ENCODE measurements at places on chromosomes 7 and 10.

DNA sequence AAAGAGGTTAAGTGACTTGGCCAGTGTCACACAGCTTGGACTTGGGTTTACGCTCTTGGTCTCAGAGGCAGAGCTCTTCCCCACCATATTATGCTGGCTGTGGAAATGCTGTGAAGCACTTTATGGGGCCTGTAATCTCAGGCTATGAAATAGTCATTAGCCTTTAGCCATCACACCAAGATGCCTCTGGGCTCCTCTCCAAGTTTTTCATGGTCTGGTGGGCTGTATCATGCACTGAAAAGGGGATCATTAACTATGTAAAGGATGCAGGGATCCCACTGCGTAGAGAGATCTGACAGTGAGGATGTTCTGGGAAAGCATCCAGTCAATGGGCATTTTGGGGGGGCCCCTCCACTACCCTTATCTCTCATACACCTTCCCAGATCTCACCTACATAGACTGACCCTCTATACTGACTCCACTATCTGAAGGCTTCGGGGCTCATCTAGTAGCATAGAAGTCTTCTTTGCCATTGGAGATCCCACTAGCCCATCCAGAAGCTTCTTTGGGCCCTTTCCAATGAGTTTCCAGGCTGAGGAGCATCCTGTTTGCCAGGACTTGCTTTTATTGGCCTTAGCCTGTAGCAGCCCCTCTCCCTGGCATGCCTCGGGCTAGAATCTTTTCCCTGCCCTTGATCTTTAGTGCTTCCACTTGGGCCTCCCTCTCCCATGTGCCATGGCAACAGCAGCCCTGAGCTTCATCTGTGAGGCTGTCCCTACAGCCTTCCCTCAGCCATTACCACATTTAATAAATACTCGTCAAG lies 19.6 kb downstream of the FRMPD2 start:
- no peak for DNase-seq

GRCh38 chr7:94710256-94710655 lies 54.3 kb upstream of the SGCE start:
- DNase-seq = peak; percentile 7

- DNase-seq = no peak
Observed at GRCh38 chr7:35701287-35701900, 6.5 kb upstream of the HERPUD2 start.

DNA sequence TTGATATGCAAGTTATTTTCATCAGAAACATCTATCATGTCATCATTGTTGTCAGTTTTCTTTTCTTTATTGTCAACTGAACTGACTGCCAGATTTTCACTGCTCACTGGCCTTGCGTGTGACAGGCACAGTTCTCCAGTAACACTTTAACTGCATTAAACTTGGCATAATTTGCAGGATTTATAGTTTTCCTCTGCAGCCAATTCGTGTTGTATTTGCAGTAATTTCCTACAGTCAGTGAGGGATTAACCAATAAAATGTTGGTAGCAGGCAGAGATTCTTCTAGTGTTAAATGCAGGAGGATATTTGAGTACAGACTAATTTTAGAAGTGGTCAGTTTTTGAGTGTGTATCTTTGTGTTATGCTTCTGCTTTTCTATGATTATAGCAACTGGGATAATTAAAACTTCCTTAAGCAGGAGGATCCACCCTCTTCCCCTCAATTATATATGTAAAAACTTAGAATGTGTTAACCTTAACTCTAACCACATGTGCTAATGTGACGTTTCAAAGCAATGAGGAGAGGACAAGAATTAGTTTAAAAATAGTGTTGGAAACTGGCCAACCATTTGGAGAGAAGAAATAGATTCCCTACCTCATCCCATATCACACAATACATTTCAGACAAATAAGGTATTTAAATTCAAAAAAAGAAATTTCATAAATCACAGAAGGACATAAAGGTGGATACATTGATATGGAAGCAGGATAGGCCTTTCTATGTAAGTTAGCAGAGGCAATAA lies 365.5 kb upstream of the BMPER start:
- no peak for DNase-seq

- DNase-seq = no peak
Observed at GRCh38 chr10:23742368-23742767, 303.5 kb downstream of the OTUD1 start.

DNA sequence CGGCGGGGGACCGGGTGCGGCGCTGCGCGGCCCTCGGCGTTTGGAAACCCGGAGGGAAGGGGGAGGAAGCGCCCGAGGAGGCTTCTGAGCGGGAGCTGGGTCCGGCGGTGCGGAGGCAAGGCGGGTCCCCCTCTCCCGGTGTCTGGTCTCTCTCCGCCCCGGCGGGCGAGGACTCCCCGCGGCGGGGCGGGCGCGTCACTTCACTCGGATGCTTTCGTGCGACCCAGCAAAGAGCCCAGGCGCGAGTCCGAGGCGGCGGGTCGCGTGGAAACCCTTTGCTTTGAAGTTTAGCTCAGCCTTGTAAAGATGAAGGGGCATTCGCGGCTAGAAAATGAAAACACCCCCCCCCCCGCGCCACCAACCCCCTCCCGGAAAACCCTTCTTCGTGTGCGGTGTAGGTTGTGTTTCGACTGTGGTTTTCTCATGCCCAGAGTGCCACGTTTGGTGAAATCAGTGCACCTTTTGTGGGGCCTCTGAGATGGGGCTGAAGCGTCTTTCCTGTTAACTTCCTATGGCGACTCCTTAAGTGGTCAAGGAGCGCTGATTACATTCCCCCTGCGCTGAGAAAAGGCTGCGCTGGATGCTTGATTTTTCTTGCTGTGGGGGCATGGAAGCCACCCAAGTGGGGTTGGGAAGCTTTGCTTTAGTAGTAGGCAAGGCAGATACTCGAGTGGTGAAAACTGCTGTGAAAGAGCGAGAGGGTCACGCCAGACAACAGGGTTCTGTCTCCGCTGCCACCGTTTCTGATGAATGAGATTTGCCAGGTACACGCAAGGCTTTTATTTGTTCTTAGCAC lies 876 bp downstream of the GNAI1 start:
- peak; percentile 69 for DNase-seq

DNA sequence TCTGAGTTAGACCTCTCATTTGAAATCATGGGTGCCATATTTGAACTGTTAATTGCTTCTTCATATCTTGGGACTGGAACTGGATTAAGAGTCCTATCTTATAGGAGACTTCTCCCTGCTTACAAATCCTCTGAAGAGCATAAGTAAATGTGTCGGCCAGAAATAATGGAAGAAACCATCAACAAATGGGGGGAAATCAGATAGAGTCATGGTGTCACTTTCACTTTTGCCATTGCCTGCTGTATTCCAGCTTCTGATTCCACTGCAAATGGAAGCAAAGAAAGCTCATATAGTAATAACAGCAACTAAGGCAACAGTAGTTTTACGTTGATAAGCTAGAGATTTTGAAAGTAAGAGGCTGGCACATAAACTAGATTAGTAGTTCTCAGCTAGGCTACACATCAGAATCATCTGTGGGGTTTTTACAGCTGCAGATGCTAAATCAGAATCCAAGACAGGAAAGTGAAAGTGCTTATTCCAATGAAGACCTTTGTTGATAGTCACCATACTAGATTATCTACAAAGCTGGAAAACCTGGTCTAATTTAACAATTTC lies 12.3 kb upstream of the CRPPA start:
- DNase-seq = no peak

DNA sequence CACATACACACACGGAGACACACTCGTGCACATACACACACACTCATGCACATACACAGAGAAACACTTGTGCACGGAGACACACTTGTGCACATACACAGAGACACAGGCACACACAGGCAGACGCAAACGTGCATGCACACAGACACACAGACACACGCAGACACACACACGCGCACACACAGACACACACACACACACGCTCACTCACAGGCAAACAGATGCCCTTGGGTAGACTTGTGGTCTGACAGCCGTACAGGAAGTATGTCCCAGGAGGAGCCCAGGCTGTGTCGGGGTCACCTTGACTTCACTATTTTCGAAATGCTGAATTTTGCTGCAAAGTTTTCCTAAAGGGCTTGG lies 538.0 kb downstream of the DNAJB6 start:
- no peak for DNase-seq

- peak; percentile 80 for DNase-seq
Observed at GRCh38 chr10:59872892-59873463, 33.4 kb downstream of the CCDC6 start.

GRCh38 chr7:28626624-28627262 lies 214.4 kb downstream of the CREB5 start:
- peak; percentile 71 for DNase-seq

DNA sequence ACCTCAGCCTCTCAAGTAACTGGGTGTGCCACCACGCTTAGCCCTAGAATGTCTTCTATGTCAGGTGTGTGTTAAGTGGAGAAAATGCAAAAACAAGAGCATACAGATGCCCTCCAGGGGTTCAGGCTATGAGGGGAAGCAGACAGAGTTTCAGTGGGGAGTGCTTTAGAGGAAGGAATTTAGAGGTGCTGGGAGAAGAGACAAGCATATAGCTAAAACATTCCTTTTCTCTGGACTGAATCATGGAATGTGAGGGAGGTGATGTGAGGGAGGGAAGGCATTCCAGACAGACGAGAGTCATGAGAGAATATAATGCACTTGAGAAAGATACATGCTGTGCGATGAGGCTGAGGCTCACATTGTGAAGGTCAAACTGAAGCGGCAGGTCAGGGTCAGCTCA lies 6.6 kb upstream of the ZNF786 start:
- peak; percentile 15 for DNase-seq

GRCh38 chr10:93917064-93917391 lies 23.2 kb downstream of the SLC35G1 start:
- DNase-seq = no peak

DNA sequence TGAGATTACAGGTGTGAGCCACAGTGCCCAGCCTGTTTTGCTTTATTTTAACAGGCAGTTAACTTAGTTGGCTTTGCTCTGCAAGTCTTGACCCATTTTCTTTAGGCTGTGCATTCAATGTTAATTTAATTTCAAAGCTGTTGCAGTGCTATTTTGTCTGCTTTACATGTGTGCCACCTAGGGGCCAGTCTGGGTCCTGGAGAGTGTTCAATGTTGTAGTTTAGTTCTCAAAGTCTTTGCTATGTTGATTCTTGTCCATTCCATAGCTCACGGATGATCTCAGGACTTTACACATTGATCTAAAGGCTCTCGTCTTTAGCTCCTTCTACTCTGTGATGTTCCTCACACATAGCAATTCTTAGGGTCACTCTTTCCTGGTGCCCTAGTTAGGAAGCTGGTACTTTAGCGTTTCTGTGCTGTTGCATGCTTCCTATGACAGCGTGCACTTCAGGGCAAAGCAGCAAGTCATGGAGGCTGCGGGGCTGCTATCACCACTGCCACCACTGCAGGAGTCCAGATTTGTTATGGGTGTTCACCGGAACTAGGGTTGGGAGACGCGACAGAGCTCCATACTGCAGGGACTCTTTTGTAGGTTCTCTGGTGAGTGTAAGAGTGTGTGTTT lies 16.4 kb upstream of the ABCA13 start:
- peak; percentile 70 for DNase-seq

- no peak for DNase-seq
Observed at GRCh38 chr10:124066781-124067714, 26.4 kb downstream of the CHST15 start.

- no peak for DNase-seq
Observed at GRCh38 chr10:27759483-27760272, 14.1 kb upstream of the MKX start.

GRCh38 chr10:127012769-127013152 lies 107.5 kb downstream of the DOCK1 start:
- peak; percentile 21 for DNase-seq

GRCh38 chr10:97611473-97611872 lies 21.8 kb downstream of the MORN4 start:
- DNase-seq = no peak

GRCh38 chr7:27883696-27884095 lies 143.7 kb downstream of the TAX1BP1 start:
- DNase-seq = no peak

GRCh38 chr7:139127648-139128047 lies 18.1 kb upstream of the ZC3HAV1 start:
- no peak for DNase-seq

- DNase-seq = no peak
Observed at GRCh38 chr7:20111821-20112542, 105.2 kb downstream of the MACC1 start.

- no peak for DNase-seq
Observed at GRCh38 chr10:3051692-3052091, 15.7 kb upstream of the PFKP start.

GRCh38 chr10:106795619-106796018 lies 368.9 kb downstream of the SORCS1 start:
- peak; percentile 17 for DNase-seq

- DNase-seq = no peak
Observed at GRCh38 chr10:61170594-61170993, 226.6 kb upstream of the RHOBTB1 start.

DNA sequence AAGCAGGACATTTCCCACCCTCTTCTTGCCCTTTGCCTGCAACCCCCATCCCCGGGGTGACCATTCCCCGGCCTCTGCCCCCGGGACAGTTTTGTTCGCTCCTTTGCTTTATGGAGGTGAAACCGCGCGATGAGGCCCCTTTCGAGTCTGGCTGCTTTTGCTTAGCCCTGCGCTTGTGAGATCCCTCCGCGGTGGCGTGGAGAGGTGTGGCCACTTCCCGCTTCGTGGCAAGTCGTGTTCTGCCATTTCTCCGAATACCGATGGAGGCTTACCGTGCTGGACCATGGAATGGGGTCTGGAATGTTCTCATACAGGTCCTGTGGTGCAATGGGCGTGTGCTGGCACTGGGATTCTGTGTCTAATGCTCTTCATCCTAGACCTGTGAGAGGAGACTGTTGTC lies 106.7 kb downstream of the LHPP start:
- no peak for DNase-seq

GRCh38 chr10:92203919-92204623 lies 86.8 kb downstream of the CPEB3 start:
- DNase-seq = no peak

- DNase-seq = no peak
Observed at GRCh38 chr10:37704566-37704965, 152.8 kb downstream of the ZNF248 start.

- peak; percentile 61 for DNase-seq
Observed at GRCh38 chr10:112282086-112282485, 1.1 kb upstream of the TECTB start.

GRCh38 chr7:83469491-83469890 lies 179.4 kb downstream of the SEMA3E start:
- peak; percentile 10 for DNase-seq

GRCh38 chr7:1755783-1756625 lies 85.9 kb downstream of the ELFN1 start:
- no peak for DNase-seq

DNA sequence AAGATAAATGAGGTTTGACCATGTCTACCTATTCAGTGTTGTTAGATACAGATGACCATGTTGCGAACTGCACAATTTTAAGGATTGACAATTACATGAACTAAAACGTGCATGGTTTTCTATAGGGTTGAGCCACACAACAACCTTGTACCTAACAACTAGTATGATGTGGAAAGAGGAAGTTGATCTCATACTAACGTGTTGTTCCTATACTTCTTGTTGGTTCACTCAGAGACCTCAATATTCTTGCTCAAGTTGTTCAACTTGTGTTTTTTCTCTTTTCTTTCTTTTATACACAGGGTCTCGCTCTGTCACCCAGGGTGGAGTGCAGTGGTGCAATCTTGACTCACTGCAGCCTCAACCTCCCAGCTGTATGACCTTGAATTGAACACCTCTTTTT lies 6.1 kb upstream of the KEL start:
- DNase-seq = no peak
